Stimulated activated CD4-positive, alpha-beta T cell treated with anti-CD3 and anti-CD28 coated beads, Interleukin-12 subunit alpha, Interleukin-12 subunit beta, amount 100 ng/mL, for 4 hours (primary cell): ENCODE measurements at places on chromosomes 5 and 9.

DNA sequence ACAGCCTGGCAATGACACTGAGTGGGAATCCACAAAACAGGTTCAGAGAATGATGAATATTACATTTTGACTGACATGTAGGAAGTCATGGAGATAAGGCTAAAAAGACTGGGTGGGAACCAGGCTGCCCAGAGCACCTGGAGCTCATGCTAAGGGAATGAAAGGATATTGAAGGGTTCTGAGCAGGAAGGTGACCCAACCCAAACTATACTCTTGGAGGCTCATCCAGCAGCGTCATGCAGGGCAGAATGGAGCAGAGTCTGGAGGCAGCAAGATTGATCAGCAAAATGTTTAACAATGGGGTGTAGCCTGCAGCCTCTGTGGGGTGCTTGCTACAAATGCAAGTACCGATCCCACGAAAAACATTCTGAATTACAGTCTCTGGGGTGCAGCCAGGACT is 120.2 kb downstream of the PSD2 start:
- no peak for DNase-seq

- DNase-seq = no peak
These were observed 26.7 kb upstream of the FRMPD1 start for GRCh38 chr9:37624073-37624472.

- DNase-seq = no peak
These were observed 44.0 kb downstream of the OLFM1 start for GRCh38 chr9:135131488-135131887.

GRCh38 chr5:153373130-153373498 is 117.4 kb upstream of the GRIA1 start:
- no peak for DNase-seq

DNA sequence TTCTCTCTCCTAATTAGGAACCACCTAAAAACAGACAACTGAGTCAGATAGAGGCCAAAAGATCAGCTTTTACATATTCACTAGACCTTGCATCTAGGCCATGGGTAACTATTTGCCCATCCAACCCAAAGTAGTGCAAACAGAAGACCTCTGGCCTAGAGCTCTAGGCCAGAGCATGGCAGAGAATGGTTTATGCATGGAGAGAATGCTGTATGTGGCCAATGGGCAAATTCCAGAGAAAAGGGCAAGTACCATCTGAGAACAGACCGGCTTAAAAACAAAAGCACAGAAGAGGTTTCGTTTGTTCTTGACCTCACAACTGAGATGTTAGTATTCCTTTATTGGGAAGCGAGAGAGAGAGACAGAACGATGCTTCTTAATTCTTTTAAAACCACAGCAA is 151.7 kb upstream of the RFX3 start:
- DNase-seq = no peak

DNA sequence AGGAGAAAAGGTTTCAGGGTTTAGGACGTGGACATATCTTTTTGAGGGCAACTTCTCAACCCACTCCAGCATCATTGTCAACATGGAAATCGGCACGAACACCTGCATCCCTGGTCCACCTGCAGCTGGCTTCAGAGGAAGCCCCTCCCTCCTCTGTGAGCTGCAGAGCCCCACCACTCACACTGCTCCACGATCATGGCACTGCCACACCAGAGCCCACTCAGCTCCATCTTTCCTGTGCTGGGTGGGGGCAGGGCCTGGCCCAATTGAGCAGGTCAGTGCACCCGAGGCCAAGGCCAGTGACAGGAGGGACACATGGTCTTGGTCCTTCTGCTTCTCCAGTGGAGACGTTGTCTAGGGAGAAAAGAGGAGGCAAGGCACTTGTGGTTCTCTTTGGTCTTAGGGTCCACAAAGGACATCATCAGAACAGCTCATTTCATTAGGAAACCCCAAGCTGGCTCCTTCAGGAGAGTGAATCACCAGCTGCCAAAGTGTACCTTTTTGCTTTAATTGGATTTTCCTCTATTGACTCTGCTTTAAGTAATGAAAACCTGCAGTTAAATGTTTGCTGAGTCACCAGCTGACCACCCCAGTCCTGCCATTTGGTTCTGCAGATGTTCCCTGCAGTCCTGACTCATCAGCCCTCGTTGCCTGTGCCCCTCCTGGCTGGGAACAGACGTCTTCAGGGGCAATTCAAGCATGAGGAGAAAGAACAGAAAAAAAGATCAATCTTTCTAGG is 56.2 kb downstream of the UBE2QL1 start:
- DNase-seq = no peak

DNA sequence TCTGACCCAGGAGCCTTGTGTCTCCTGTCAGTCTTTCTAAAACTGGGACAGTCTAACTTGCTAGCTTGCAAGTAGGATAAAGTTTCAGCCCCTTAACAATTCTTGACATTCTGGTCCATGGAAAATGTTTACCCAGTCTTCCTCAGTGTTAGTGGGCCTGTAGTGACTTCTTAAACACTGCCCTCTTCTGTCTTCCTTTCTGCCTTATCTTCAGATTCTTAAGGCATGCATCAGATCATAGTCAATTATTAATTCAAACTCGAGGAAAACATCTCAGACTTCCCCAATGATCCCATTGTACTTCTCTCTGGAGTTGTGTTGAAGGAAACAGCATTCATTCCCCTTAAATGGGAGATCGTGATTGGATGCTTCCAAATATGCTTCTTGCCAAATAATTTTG is 1199.8 kb downstream of the DTWD2 start:
- DNase-seq = no peak

GRCh38 chr5:148125641-148126040 is 42.7 kb upstream of the SPINK14 start:
- no peak for DNase-seq

GRCh38 chr9:35757226-35757891 is 3.3 kb upstream of the MSMP start:
- peak; percentile 23 for DNase-seq

GRCh38 chr5:36641431-36641830 is 35.0 kb downstream of the SLC1A3 start:
- no peak for DNase-seq

- DNase-seq = no peak
These were observed 4.7 kb upstream of the PPP1R26 start for GRCh38 chr9:135474915-135475314.

GRCh38 chr5:80810425-80810824 is 149.7 kb upstream of the RASGRF2 start:
- no peak for DNase-seq

DNA sequence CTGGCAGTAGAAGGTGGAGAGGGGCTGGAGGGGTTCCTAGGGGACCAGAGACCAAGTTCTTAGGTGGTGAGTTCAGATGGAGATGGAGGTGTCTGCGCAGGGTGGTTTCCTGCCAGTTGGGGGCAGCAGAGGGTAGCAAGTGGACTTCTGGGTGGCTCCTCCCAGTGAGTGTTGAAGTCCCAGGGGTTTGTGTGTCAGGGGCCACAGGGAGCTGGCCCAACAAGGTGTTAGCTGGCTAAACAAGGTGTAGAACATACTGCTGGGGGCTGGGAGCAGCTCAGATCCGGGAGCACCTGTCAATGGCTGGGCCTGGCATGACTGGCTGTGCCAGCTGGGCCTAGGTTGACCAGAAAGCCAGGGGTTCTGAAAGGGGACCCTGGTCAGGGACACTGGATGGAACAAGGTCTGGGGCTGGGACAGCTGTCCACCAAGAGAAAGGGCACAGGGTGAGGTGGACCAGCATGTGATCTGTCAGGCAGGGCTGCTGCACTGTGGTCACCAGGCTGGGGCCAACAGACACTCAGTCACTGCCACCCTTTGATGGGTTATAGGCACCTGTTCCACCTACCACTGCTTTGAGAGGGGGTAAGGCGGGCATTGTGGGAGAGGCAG is 35.6 kb downstream of the DAB2IP start:
- DNase-seq = peak; percentile 35

DNA sequence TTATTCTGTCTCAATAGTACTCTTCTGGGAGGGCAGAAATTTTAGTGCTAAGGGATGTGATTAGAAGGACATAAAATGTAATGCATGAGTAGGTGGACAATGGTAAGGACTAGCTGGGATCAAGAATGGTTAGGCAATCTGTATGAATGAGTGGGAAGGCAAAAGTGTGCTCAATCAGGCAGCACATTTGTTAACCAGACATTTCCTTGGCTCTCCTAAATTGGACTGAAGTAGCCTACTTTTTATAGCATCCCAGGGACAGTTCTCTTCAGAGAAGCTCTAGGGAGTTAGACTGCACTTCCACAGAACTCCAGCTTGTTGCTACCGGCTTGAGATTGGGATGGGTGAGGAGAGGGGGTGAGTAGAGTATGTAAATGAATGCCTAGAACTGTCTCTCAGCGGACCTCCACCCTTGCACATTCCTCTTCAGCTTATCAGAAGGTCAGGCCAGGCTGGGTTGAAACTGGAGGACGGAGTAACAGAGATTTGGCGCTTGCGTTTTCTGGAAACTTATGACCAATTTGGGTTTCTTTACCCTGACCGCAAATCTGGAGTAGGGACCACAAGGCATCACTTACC is 19.0 kb upstream of the ARL14EPL start:
- DNase-seq = no peak

DNA sequence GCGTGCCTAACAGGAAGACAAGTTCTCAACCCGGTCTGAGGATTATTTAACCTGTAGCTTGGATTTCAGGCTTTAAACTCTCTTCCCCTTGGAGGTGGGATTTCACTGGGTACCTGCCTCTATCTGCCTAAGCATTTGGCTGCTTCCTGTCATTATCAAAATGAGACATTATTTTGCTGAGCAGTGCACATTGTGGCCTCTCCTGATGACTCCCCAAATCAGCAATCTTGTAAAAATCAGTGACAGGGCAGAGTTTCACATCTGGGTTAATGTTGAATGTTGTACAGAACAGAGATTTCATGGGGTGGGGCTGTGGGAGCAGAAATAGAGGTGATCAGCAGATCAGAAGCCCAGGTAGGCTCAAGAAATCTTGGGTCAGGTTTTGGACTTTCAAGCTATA is 605.9 kb downstream of the ELAVL2 start:
- DNase-seq = no peak

GRCh38 chr5:79955941-79956670 is 35.0 kb downstream of the MTX3 start:
- DNase-seq = no peak

- no peak for DNase-seq
These were observed 77.4 kb upstream of the ANXA1 start for GRCh38 chr9:73074176-73074708.

- DNase-seq = no peak
These were observed 182.0 kb downstream of the CCDC192 start for GRCh38 chr5:127885176-127885575.

DNA sequence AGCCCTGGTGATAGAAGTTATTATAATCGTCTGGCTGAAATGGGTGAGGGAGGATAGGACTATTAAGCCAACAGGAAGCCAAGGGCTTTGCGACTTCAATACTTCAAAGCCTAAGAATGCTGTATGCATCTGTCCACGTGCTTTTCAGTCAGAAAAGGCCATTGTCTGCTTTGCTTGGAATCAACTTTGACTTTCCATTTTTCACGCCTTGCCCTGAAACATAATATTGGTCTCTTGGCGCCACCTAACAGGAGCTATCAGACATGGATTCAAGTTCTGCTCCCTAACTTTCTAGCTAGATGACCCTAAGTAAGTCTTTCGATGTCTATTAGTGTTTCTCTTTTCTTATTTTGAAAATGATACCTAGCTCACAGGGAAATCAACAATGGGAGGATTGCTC is 572.6 kb downstream of the TLR4 start:
- DNase-seq = no peak

DNA sequence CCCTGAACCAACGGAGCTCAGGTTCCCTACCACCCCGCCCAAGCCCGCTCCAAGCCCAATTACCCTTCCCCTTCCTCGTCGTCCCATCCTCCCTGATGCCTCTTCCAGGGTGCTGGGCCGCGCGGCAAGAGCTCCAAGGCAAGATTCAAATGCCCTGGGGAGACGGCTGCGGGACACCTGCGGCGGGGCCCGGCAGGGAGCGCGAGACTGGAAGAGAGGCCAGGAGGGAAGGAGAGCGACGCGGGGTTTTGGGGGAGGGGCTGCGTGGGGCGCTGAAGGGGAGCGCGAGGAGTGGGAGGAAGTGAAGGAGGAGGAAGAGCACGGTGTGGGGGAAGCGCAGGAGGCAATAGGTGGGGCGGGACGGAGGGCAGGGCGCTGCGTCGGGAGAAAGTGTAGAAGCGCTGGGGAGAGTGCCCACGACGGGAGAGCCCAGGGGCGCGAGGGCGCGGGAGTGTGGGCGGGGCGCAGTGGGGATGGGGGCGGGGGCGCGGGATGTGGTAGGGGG is 975 bp upstream of the NXNL2 start:
- DNase-seq = no peak

DNA sequence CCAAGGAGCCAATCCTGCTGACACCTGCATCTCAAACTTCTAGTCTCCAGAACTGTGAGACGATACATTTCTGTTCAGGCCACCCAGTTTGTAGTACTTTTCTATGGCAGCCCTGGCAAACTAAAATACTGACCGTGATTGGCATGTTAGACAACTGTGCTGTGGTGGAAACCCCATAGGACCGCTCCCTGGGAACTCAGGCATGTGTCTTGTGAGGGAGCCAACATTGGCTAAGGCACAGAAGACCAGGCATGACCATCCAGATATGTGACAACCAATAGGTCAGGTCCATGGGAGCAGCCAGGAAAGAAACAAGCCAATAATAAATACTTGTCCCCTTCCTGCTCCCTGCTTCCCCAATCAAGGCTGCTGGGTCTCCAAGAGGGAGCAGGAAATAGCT is 101.4 kb upstream of the MPDZ start:
- DNase-seq = no peak

DNA sequence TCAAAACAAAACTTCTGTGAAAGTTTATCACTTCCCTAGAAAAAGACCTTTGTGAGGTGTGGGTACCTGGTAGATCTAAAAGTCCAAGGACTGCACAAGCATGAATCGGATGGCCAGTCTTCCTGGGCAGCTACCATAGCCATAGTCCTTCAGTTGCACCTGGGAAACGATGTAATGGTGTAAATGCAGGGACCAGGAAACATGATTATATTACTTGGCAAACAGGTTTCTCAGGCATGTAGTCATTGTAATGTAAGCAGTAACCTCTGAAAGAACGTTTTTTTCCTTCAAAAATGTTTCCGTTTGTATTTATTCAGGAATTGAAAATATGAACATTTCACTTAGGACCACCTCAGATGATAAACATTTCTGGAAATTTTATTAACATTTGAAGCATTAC is 433.4 kb downstream of the DTWD2 start:
- DNase-seq = no peak

- DNase-seq = no peak
These were observed 18.9 kb upstream of the PFDN1 start for GRCh38 chr5:140321796-140322195.

DNA sequence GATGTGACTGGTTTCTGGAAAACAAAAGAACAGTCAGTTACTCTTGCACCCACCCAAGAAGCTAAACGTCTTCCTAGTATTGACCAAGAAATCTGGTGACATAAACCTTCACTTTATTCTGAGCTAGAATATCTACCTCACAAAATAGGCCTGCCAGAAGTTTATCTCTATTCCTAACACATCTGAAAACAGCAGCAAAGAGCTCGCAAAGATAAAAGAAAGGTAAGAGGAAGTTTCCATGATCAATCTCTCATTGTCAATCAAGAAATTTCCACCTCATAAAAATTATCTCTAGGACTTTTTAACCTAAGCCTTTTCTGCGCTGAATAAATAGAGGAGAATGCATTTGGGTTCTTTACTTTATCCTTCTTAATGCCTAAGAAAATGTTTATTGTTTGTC is 17.3 kb upstream of the ZNF474 start:
- no peak for DNase-seq

- no peak for DNase-seq
These were observed 417.4 kb downstream of the GABRG2 start for GRCh38 chr5:162484986-162485385.

- no peak for DNase-seq
These were observed 51.7 kb downstream of the CPLANE1 start for GRCh38 chr5:37197340-37198050.
